Fibroblast of villous mesenchyme (primary cell): ENCODE measurements at places on chromosomes 4 and X. TPM values are rescaled to one million over a fixed set of nuclear protein-coding genes. Genes with fewer than 3 reads are reported as not detected.

DNA sequence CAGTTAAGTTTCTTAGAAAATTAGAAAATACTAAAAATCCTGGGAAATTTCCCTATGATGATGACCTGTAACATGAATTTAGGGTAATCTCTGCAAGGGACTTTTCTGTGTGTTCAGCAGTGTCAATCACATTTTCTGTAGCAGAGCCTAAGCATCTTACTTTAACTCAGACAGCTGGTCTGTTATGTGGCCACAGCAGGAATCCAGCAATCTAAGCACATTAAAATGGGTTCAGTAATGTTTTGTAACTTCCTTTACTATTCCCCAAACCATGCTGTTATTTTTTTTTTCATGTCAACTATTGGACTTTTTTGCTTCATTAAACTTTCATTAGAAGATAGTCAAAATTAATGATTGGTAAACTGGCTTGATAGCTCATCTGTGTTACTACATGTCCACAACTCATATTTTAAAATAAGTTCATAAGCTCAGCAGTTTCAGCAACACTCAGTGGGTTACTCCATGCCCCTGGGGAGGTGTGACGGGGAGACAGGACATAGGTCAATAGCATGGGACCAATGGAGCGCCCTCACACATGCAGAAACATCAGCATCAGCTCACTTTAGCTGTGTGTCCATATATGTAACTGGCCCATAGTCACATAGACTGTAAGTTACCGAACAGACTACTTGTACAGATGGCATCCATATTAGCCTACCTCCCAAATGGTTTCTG lies 168.0 kb upstream of the PACRGL start:
- DNase-seq: no peak

DNA sequence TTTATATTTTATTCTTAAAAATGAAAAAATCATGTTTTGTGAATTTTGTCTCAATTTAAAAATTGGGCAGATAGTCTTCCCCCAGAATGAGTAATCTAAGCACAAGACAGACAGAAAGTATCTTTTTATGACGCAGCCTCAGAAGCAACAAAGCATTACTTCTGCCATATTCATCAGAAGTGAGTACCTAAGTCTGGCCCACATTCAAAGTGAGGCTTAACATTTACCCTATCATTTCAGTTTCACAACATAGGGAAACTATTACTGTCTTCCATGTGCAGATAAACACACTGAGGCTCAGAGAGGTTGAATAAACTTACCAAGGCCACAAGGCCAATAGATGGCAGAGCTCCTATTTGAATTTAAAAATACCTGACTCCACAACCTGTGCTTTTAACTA lies 4.4 kb upstream of the PRDX4 start:
- DNase-seq: peak; percentile 52

- DNase-seq: peak; percentile 61
Measured at GRCh38 chr4:67593741-67594175, 35.2 kb downstream of the STAP1 start.

DNA sequence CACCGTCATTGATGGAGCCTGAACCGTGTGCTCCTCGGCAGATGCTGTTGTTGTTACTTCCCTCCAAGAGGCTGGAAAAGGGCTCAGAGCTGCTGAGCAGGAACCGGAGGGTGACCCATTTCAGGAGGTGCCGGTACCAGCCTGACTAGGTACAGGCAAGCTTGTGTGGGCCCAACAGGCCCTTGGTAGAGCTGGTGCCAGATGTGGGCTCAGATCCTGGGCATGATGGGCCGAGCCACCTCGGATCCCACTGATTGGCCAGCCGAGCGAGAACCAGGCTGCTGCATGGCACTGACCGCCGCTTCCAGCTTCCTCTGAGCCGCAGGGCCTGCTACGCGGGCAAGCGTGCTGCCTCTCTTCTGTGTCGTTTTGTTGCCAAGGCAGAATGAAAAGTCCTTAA lies 33.7 kb downstream of the NOP14 start:
- DNase-seq: no peak

GRCh38 chr4:76659103-76659490 lies 224.1 kb downstream of the SHROOM3 start:
- no peak for DNase-seq

- no peak for DNase-seq
Measured at GRCh38 chr4:1864076-1865008, 6.9 kb upstream of the NSD2 start.

GRCh38 chrX:123230798-123231197 lies 46.7 kb downstream of the GRIA3 start:
- DNase-seq: no peak

DNA sequence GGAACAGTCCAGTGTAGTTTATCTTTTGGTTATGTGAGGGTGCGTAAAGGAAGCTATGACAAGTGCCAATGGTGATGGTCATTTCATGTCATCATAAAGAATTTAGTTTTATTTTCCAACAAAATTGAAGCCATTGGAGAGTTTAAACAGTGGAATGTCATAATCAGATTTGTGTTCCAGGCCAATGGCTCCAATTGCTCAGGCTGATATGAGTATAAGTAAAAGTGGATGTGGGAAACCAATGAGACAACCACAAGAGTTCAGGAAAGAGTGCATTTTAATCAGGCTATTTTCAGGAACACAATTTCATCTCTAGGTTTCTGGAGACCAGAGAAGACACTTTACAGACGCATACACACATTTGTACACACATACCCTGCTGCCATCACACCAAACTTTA lies 20.7 kb downstream of the SPANXC start:
- no peak for DNase-seq

DNA sequence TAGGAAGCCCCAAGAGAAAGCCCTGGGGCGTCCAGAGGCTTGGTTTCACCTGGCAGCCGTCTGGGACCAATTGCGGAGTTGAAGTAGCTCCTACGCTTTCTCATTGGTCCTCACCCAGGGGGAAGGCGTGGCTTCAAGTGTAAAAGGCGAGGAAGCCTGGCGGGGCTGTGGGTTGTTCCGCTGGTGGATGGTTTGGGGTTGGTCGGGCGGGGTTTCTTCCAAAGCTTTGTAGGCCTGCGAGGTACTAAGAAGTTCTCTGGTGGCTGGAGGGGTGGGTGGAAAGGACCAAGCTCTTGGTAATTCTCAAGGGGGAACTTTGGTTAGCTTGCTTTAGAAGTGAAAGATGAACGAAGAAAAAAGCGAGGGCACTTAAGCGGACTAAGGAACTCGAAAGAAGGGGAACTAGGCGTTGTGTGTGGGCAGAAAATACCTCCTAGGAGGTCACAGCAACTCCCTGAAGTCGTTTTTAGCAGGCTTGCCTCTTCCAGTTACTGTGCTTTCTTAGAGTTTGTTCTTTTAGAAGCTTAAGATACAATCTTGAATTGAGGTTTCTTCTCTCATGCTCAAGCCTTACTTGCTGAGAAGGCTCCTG lies 36.6 kb downstream of the CCNG2 start:
- DNase-seq: no peak

- no peak for DNase-seq
Measured at GRCh38 chr4:112403101-112403945, 106.2 kb downstream of the ALPK1 start.

- no peak for DNase-seq
Measured at GRCh38 chrX:50372966-50373365, 97.7 kb downstream of the DGKK start.

DNA sequence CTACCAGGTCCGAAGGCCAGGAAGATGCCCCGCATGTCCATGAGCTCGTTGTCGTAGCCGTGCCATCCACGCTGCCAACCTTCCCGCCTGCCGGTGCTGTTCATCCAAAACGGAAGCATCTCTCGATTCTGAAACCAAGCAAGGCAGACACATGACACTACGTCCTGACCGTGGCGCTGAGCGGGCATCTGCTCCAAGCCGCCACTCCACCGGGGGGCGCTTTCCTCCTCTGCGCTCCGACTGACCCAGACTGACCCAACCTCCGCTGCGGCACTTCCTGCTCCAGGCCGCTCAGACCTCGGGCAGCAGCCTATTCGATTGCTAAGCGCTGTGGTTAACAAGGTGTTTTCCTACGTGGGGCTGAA lies 120.5 kb downstream of the ENPP6 start:
- no peak for DNase-seq

The SEC24D gene
- 103 and 134 TPM in 2 replicates for total RNA-seq

The CXCL8 gene
- 25.1 and 294 TPM in 2 replicates for total RNA-seq

The FRMPD3 gene
- total RNA-seq: under 0.01 TPM in 1 of 2 replicates, not detected in the other

The UGT2B11 gene
- not detected in 2 replicates for total RNA-seq

The NAP1L2 gene
- total RNA-seq: under 0.01 TPM in 2 replicates

The TMPRSS11A gene
- total RNA-seq: not detected in 2 replicates

The TMPRSS11B gene
- total RNA-seq: not detected in 2 replicates
